Endothelial cell of umbilical vein (primary cell): ENCODE measurements at places on chromosomes 6 and 20.

GRCh38 chr6:81906709-81907204, 154.3 kb upstream of the TENT5A start:
- DNase-seq, result no peak

DNA sequence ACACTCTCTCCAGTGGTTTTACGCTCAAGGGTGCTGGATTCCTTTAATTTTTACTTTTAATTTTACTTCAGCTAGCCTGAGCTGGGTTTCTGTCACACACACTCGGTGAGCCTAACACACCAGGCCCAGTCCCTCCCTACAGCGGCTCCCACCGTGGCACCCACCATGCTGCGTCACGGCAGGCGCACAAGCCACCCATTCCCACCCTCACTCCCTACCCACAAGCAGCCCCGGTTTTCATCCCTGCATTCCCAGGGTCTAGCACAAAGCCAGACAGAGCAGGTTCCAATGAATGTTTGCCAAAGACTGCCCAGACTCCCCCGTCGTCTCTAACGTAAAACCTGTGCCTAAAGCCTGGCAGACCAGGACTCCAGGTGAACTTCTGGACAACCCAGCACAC, 50.3 kb downstream of the MYH7B start:
- DNase-seq, result no peak

GRCh38 chr6:55917751-55918415, 42.5 kb upstream of the BMP5 start:
- no peak for DNase-seq

GRCh38 chr20:38321959-38322598, 18.1 kb downstream of the BPI start:
- peak; percentile 69 for DNase-seq

DNA sequence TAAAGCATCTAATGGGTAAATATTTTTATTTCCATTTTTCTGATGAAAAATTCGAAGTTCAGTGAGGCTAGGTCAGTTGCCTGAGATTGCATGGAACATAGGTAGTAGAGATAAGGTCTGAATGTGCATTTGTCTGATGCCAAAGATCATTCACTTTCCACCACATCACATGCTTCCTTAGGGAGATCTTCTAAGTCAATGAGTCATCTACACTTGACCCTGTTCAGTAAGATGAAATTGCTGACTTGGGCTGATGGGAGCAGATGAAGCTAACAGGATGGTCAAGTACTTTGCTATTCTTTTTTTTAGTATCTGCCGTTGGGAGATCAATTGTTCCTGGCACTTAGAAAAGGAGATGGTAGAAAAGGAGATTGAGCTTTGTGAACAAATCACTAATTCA, 511.3 kb downstream of the PHF3 start:
- no peak for DNase-seq
